ENCODE measurements at places on chromosomes 11 and 22. TPM values are rescaled to one million over a fixed set of nuclear protein-coding genes. Genes with fewer than 3 reads are reported as not detected.

Gene SERPING1
- total RNA-seq, result 1.5 TPM

Gene GTSE1
- 7.5 TPM for total RNA-seq

Gene SLC25A18
- total RNA-seq, result not detected

Gene TBX10
- total RNA-seq, result not detected

Gene GRAMD1B
- 6.9 TPM for total RNA-seq

Gene MAPK8IP2
- 0.58 TPM for total RNA-seq

Gene FZD4
- total RNA-seq, result 103 TPM

Gene SMTNL1
- total RNA-seq, result not detected

Gene HOATZ
- total RNA-seq, result not detected

Gene VWCE
- 18.6 TPM for total RNA-seq

Measured in glomerular endothelial cell (primary cell).